ENCODE measurements at places on chromosomes 6 and 20.

DNA sequence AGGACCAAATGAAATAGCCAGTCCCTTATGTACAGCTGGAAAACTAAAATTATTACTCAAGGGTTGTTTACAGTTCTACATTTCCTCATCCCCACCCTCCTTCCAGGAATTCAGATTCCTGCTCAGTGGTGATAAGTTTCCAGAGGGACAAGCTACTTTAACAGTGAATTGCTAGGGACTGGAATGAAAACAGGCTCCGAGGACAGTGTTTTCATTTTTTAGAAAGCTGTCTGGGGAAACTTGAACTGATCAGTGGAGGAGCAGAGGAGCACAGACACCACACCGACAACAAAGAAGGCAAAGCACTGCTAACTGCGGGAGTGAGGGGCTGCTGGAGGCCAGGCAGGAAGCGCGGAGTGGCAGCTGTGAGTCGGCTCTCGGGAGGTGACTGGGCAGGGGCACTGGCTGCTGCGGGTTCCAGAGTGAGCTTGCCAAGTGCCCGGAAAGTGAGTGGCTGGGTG is 322.2 kb downstream of the ESR1 start:
- DNase-seq = no peak

- DNase-seq = no peak
Measured at GRCh38 chr20:63117151-63117550, 98.8 kb downstream of the YTHDF1 start.

DNA sequence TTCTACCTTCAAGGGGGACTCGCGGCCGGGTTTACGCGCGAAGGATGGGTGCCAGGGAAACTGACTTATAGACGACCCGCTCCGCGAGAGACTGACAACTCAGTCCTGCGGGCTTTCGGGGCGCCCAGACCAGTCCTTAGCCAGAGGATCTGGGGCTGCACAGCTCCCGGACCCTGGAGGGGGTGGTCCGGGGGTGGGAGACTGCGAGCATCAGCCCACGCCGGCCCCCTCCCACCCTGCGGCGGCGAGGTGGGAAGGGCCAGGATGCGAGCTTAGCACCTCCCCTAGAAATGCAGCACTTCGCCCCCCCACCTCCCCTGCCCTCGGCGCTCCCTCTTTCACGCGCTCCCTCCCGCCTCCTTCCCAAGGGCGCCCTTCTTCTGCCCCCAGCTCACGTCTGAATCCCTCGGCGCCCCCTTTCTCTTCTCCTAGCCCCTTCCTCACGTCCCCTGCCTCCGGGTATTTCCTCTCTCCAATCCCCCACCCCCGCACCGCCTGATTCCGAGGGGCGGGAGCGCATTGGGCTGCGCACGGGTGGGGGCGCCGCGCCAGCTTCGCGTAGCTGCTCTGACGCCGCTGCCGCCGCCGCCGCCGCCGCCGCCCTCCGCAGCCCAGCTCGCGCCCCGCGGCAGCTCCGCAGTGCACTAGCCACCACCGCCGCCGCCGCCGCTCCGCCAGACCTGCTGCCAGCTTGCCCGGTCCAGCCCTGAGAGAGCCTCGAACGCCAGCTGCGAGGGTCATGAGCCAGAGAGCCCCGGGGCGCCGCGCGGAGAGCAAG is at the start of gene SLC32A1:
Gene SLC32A1, plus strand, starts transcription at position 639 of the 778 bp plus-strand sequence. CDS start 239 bp downstream, outside the sequence.
- DNase-seq = no peak

- no peak for DNase-seq
Measured at GRCh38 chr6:13272131-13273046, 55.9 kb downstream of the TBC1D7 start.

- DNase-seq = no peak
Measured at GRCh38 chr20:62748311-62748710, 39.7 kb downstream of the NTSR1 start.

GRCh38 chr6:167091026-167091804 is 31.7 kb upstream of the CCR6 start:
- DNase-seq = peak; percentile 57

- DNase-seq = no peak
Measured at GRCh38 chr20:36599912-36600345, 5.7 kb upstream of the RAB5IF start.

DNA sequence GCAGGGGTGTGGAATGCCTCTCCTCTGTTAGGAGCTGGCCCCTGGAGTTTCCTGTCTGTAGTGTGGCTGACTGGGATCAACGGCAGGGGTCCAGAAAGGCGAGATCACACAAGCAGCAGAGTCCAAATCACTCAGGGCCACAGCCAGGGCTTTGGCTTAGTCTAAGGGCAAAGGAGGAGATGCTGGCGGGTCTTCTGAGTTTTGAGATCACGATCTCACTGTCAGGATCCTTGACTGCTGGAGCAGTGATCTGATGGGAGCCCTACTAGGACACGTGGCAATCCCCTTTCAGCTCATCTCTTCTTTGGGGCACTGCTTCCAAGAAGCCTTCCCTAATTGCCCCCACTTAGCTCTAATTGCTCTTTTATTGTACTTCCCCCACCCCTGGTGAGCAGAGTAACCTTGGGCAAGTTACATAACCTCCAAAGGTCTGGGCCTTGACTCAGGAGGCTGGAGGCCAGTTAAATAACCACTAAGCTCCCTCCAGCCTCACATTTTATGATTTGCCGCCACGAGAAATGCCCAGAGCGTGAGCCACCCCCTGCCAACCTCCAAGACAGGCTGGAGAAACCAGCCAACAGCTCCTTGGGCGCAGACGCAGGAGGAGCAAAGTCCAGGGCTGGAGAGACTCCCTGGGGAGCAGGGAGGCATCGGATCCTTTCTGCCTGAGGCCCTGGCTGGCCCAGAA is 12.0 kb downstream of the KCNK5 start:
- DNase-seq = no peak

DNA sequence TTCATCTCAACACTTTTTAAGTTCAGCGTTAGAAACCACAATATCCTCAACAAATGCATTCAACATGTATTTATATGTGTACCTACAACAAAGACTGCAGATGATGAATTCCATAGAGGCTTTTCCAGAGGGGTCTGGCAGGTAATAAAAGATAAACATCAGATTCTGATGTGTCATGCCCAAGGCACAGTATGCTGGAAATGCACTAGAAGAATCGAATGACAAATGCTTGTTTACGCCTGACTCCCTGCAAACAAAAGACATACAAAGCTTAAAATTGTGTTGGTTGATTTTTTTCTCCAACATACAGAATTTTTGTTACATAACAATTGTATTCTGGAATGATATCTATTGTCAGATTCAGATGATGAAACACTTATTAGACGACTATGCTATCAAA is at the start of gene LGSN:
Gene LGSN, minus strand, starts transcription at position 45 of the 400 bp plus-strand sequence. Its CDS starts 40 bp downstream, at position 5.
- no peak for DNase-seq

GRCh38 chr6:68615938-68616337 is 19.1 kb upstream of the ADGRB3 start:
- no peak for DNase-seq

GRCh38 chr6:113560908-113561307 is 296.2 kb upstream of the MARCKS start:
- no peak for DNase-seq

GRCh38 chr6:152301765-152302568 is 335.2 kb downstream of the SYNE1 start:
- DNase-seq = peak; percentile 85

GRCh38 chr20:20188647-20189046 is 136.3 kb downstream of the CFAP61 start:
- DNase-seq = no peak

- DNase-seq = no peak
Measured at GRCh38 chr6:39830444-39830843, 38.3 kb downstream of the DAAM2 start.

- DNase-seq = no peak
Measured at GRCh38 chr20:63503524-63503923, 4.6 kb upstream of the EEF1A2 start.

DNA sequence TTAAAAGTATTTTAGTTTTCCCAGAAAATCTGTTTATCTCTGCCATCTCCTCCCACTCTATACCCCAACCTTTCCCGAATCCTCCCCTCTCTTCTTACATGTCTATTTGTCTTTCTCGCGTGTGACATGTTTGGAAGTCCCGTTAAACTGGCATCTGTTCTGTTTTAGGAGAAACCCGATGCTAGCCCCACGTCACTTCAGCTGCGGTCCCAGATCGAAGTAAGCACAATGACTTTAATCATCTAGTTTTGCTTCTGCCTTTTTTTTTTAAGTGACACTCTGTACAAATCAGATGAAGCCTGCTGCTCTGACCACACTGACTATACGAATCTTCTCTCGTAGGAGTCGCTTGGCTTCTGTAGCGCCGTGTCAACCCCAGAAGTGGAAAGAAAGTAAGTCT is 97.4 kb downstream of the SASH1 start:
- DNase-seq = no peak

DNA sequence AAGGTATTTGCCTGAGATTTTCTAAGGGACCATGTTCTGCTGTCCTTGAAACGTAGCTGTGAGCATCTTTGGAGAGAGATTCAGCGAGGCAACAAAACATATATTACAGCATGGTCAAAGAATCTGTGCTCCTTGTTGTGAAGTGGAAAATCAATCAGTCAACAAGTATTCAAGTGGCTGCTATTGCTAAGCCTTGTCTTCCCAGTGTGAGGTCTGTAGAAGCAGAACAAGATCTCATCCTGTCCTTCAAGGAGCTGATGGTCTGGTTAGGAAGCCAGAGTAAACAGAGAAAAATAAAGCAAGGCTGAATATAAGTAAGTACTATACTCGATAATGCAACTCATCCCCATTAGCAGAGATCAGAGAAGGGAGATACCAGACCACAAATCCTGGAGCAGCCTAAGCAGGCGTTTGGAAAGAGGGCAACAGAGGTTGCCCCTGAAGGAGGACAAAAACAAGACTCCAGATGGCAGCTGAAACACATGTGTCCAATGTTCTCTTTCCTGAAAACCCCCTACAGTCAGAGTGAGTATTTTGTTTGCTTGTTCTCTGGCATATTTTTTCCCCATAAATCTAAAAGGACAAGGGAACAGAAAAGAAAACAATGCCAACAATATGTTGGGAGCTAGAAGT is 392.0 kb downstream of the SYNE1 start:
- DNase-seq = no peak

- DNase-seq = no peak
Measured at GRCh38 chr6:163543321-163543720, 128.8 kb downstream of the QKI start.

- DNase-seq = no peak
Measured at GRCh38 chr20:53586640-53587039, 7.0 kb downstream of the ZNF217 start.

GRCh38 chr6:115891111-115891669 is 169.5 kb downstream of the FRK start:
- no peak for DNase-seq

DNA sequence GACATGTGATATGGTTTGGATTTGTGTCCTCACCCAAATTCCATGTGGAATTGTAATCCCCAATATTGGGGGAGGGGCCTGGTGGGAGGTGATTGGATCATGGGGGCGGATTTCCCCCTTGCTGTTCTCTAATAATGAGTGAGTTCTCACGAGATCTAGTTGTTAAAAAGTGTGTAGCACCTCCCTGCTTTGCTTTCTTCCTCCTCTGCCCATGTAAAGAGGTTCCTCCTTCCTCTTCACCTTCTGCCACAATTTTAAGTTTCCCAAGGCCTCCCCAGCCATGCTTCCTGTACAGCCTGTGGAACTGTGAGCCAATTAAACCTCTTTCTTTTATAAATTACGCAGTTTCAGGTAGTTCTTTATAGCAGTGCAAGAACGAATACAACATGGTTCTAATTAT is 2.1 kb upstream of the ZNF451 start:
- DNase-seq = no peak

GRCh38 chr6:151330130-151330696 is 61.1 kb downstream of the ZBTB2 start:
- no peak for DNase-seq

GRCh38 chr6:138275976-138276375 is 57.7 kb upstream of the PBOV1 start:
- DNase-seq = no peak

DNA sequence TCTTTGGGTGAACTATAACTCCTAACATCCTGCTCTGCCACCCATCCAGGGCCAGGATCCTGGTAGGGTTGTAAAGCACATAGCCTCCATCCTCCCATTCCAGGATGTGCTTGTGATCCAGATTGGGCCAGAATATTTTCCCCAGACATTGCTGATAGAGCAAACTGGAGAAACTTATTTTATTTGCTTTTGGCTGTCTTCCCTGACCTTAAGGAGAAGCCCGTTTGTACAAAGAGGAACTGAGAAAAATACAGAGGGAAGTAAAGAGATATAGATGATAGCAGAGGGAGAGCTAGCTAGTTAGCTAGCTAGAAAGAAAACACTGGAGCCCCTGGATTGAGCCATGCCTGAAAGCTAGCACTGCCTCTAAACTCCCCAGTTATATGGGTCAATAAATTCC is 9.0 kb upstream of the HDAC2 start:
- no peak for DNase-seq

All from CD4-positive, alpha-beta T cell treated with Interleukin-15 for 4 hours (primary cell).